ENCODE measurements at places on chromosomes 12 and 14.

GRCh38 chr12:126355346-126355745 is 1290.1 kb downstream of the AACS start:
- no peak for DNase-seq

DNA sequence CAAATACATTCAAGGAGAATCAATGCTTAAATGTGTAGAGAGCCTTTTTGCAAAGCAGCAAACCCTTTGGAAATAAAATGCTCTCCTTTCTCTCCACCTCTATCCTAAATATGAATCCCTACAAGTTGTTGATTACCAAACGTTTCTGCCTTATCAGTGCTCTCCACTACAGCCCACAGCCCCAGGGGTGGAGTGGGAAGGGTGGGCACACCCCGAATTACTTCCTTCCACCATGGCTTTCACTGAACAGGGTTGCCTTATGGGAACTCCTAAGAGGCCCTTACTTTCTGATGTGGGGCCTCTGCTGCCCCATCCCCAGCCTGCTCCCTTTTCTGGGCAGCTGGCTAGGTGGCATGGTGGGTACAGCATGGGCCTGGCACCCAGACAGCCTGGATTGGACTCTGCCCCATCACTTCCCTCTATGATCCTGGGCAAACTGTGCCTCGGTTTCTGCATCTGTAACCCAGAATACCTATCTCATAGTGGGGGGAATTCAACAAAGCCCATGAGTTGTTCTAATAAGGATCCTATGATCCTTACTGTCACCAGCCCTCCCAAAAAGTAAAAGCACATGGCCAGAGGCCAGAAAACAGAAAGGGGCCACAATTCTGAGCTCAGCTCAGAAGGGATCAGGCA is 16.1 kb downstream of the AK7 start:
- no peak for DNase-seq

GRCh38 chr12:60197589-60197988 is 601.8 kb downstream of the SLC16A7 start:
- DNase-seq: no peak

DNA sequence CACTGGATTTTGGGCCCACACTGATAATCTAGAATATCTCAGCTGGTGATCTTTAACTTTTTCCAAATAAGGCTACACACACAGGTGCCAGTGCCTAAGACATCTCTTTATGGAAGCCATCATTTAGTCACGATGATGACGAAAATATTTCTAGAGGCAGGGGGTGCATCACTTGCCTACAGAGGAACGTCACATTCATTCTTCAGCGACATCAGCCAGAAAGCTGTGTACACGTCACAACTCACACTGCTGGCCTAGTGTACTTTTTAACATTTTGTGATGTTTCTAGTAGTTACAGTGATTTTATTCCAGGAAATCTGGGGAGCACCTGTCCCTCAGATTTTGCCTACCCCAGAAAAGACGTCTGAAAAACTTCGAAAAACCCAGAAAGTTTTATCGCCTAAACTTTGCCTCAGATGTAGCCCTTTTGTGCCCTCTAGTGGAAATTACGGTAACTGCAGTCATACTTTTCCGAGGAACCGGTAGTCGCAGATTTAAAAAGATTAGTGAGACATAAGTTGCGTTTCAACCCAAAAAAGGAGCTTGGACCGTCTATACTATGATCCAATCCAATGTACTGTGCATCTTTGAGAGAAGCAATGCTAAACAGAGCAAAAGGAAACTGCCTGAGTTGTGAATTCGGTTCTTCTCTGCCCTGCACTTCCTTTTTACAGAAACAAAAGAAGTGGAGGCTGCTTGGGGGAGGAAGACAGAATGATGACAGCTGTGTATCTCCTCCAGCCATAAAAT is 64.3 kb upstream of the STON2 start:
- no peak for DNase-seq

DNA sequence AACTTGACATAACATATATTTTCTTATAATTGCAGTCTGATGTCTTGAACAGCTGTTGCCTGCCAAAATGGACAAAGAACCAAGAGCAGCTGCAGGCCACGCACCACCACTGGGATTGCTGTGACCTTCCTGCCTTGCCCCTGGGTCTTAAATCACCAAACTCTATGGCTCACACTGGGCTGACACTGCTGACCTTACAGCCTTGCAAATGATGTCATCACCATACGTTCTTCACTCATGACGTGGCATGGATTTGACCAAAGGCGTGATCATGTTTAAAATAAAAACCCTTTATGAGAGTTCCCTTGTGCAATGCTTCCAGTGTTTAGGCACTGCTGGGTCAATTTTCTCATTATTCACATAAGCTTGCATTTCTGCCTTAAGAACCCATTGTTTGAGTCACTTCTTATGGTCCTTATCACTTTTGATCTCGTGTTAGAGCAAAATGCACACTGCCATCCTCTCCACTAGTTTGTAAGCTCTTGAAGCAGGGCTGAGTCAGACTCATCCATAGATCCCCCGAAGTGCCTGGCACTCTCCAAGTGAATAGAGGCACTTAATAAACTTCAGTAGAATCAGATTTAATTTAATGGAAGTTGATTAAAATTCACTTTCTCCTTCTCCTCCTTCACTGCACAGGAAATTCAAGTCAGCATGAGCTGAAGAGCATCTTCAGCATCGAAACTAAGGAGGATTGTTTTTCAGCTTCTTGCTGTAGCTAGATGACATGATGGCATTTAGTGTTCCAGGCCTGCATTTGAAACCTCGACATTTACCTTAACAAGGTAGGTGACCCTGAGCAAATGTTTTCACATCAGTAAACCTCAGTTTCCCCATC is 132.4 kb upstream of the PZP start:
- DNase-seq: no peak

GRCh38 chr14:75299576-75299975 is 20.9 kb downstream of the FOS start:
- no peak for DNase-seq

DNA sequence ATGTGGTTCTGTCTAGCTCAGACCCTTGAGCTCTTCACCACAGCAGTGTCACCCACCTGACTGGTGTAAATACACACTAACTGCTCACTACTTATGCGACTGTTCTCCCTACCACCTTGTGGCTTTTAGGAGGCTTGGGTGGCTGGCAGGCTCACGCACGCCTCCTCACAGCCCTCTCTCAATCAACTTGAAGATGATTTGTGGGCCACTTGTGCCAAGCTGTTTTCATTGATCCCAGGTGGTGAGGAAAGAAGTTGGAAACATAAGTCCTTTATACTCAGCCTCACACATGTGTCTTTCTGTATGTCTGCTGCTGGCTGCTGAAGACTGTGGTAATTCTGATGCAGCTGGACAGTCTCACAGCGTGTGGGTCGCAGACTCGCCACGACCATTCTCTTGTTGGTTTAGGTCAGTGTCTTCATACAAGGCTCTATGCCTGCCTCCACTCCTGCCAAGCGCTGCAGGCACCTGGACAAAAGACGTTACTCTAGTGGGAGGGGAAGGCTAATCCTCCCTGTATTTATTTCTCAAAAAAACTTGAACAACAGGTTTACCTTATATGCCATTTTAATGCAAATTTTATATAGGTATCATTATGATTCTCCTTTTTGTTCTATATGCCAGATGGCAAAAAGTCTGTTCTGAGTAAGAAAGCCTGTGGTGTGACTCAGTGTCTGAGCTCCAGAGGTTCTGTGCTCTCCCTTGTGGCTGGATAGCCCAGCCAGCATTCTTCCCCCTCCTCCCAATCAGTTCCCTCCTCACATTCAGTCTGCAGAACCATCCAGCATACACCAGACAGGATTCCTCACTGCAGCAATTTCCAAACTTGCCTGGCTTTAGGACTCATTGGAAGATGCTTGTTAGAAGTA is 115.6 kb downstream of the DIP2B start:
- DNase-seq: no peak
